ENCODE measurements at places on chromosomes 11 and 22.

DNA sequence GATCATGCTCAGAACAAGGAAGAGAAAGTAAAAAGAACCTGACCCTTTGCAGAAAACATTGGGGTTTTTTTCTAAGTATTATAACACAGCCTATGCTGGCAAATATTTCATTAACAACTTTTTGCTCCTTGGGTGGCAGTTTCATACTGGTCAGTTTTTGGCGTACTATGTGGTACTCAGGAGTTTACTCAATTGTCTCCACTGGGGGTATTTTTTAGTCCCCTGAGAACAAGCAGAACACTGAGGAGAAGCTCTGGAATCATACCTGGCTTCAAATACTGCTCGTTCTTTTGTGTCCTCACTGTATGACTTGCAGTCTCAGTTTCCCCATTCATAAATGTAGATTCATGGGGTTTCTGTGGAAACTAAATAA is 90.4 kb downstream of the SERGEF start:
- DNase-seq = no peak

DNA sequence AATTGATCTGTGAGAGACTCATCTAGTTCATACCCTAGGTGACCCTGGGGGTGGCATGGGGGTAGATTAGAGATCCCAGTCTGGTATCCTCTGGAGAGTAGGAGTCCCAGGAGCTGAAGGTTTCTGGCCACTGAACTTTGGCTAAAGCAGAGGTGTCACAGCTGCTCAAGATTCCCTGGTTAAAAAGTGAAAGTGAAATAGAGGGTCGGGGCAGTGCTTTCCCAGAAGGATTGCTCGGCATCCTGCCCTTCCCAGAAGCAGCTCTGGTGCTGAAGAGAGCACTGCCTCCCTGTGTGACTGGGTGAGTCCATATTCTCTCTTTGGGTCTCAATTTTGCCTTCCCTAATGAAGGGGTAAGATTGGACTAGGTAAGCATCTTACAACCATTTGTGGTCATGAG is 653 bp downstream of the IL18BP start:
- DNase-seq = no peak

DNA sequence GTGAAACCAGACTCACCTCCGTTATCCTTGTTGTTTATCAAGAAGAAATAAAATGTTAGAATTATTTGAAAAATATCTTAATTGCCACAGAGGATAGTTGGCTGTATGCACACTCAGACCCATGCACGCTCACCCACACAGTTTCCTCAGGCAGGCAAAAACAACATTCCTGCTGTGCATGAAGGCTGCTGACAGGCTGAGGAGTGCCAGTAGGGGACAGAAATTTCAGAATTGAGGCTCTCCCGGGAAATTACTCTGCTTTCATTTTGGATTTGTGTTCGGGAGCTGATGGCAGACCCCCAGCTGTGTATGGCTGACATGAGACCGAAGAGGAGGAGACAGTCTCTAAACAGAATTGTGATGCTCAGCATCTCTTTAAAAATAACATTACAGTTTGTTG is 87.5 kb downstream of the AMOTL1 start:
- no peak for DNase-seq

- no peak for DNase-seq
Measured at GRCh38 chr11:69000831-69001242, 12.2 kb downstream of the MRGPRF start.

DNA sequence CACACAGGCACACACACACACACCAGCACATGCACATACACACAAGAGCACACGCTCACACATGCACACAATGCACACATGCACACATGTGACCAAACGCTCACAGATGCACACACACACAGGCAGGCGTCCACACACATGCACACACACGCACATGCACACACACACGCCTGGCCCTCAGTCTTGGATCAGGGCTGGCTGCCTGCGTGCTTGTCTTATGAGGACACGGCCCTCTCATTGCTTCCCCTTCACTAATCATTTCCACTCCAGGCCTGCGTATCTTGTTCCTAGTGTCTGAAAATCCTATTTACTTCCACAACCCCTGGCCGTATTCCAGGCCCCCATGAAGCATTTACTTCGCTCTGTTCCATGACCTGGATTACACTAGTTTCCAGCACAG is 740.5 kb downstream of the BRD1 start:
- DNase-seq = no peak

DNA sequence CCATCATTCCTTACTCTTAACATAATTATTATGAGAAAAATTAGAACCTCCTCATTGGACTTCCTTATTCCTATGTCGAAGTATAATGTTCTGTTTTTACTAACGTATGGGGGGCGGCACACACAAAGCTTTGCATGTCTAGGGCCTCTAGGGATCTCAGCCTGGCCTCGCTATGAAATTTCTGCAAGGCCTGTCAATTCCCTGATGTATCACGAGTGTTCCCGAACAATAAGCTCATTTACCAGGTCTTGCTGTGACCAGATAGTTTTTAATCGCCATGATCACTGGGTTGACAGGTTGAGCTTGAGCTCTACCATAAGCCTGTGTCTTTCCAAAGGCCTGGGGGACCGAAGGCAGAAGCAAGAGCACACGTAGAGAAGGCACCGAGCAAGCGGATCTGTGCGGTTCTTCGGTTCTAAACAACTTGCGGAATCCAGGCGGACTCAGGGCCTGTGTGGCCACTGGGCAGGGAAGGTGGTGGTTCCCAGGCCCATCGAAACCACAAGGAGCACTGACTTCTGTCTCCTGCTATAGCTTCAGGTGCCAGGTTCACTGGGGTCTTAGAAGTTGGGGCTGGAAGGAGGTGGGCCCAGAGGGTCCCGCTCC is 10.4 kb upstream of the FXYD2 start:
- DNase-seq = no peak

DNA sequence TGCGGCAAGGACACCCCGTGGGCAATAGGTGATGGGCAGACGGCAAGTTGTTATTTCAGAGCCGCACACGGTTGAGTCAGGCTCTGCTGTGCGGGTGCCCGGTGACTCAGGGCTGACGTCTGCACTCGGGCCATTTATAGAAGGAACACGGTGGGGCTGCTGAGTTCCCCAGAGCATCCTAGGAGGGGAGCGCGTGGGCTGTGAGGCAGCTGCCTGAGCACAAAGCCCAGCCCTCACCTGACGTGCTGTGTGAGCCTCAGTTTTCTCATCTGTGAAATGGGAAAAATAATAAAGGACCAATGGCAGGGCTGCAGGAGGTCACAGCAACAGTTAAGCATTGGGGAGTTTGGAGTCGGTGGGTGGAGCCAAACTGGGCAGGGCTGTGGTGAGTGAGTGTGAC is 11.3 kb upstream of the RHOD start:
- no peak for DNase-seq

DNA sequence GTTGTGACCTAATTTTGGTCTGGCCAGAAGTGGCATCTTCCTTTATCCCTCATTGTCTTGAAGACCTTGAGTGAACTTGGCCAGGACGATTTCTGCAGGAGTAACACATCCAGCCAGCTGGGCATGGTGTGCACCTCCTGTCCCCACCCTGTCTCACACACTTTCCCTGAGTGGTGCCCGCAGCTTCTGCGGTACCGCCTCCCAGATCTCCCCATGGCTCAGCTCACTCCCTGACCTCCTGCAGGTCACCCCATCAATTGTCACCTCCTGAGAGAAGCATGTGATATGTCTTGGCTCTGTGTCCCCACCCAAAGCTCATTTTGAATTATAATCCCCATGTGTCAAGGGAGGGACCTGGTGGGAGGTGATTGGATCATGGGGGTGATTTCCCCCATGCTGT is 50.2 kb upstream of the TP53I11 start:
- no peak for DNase-seq

GRCh38 chr11:75858042-75858441 is 43.0 kb downstream of the UVRAG start:
- no peak for DNase-seq

DNA sequence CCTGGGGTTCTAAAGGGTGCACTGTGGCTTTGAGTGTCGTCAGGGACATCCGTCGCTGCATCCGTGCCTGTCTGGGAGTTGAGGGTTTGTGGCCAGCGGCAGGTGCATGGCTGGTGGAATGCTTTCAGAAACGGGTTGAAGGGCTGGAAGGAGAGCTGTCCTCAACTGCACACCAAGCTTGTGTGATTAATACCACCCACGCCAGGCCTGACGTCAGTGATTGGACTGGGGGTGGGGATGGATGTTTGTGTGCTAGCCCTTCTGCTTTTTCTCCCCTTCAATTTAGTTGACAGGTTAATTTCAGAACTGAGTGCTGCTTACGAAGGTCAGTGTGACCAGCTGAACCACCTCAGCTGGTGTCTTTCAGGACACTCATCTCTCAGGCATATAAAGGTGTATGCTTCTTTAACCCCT is 3.2 kb upstream of the GAB2 start:
- DNase-seq = no peak

- no peak for DNase-seq
Measured at GRCh38 chr11:772429-773390, 4.6 kb downstream of the GATD1 start.

GRCh38 chr11:120674542-120674941 is 163.0 kb downstream of the GRIK4 start:
- no peak for DNase-seq

GRCh38 chr22:17786435-17787161 is 12.3 kb upstream of the BID start:
- peak; percentile 91 for DNase-seq

- no peak for DNase-seq
Measured at GRCh38 chr11:36248436-36248835, 40.8 kb downstream of the COMMD9 start.

- DNase-seq = peak; percentile 76
Measured at GRCh38 chr11:69912911-69913451, 93.8 kb upstream of the FGF3 start.

GRCh38 chr11:980438-981357 is 55.0 kb downstream of the AP2A2 start:
- no peak for DNase-seq

DNA sequence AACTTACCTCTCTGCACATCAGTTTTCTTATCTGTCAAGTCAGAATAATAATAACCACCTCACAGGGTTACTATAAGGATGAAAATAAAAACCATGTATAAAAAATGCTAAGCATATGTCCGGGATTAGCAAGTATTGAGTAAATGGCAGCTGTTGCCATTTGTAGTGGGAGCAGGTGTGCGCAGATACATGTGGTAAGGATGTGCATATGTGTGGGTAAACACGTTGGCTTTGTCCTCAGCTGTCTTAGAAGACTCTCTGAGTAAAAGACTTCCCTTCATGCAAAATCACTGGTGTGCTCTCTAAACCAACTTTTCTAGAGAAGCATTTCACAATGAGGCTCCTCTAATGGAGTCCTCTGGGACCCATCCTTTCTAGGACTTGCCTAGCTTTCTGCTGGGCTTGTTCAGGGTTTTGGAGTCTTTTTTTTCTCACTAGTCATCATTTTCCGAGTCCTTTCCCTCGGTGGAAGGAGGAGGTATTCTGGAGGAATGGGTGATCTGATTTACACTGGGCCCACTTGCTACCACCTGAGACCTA is 62.4 kb downstream of the NELL1 start:
- no peak for DNase-seq

DNA sequence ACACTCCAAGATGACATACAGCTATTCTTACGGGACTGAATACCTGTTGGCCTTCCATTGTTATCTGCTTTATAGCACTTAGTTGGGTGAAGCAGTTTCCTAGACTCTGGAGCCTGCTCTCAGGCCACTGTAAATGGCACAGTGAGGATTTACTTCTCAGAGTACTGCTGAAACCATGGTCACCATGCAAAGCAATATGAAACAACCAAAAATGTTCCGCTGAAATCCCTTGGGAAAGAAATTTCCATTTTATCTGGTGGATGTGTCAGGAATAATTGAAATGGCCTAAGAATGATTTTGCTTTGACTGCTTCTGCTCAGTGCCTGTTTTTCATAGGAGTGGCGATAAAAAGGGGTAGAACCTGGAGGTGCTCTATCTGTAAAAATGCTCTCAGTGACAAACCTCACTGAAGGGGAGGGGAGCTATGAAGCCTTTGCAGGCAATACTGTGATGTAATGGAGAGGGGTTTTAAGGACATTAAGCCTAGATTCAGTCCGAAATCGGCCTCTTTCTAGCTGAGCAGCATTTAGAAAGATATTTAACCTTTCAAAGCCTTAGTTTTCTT is 651.6 kb upstream of the ANO5 start:
- DNase-seq = no peak

- no peak for DNase-seq
Measured at GRCh38 chr11:107851704-107852310, 6.8 kb downstream of the SLC35F2 start.

DNA sequence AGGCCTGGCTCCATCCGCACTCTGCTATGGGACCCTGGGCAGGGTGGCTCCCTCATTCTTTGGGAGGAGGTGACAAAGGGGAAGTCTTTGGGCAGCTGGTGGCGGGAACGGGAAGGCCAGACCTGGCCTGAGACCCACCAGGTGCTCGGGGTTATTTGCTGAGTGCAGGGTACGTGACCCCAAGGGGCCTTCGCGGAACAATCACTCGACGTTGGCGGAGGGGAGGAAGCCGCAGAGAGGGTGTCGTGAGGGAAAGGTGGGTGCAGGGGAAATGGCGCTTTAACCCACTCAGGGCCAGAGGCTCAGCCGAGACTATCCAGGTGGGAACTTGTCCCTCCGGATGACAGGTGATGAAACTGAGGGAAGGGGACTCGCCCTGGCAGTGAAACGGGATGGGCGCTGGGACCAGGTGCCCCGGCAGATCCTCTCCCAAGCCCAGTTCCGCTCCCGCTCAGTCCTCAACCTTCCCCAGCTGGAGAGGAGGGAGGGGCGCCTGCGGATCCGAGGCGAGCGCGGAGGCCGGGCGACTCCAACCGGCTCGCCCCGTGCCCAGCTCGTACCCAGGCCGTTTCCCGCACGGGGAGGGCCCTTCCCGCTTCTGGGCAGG is 911 bp downstream of the A4GALT start:
- no peak for DNase-seq

DNA sequence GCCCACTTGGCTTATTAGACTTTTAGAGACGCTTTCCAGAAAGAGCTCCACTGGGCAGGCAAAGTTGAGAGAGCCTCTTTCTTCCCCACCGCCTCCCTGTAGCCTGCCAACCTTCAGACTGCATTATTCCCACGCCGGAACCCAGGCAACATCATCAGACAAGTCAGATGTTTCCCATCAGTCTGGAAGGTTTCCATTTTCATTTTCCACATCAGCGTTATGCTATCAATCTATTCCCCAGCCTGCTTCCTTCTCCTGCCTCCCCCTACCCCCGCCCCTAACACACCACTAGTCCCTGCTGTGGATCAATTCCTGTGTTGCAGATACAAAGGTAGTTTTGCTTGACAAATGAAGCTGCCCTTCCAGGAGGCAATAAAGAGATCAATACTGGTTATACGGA is 184.8 kb downstream of the DSCAML1 start:
- DNase-seq = no peak

DNA sequence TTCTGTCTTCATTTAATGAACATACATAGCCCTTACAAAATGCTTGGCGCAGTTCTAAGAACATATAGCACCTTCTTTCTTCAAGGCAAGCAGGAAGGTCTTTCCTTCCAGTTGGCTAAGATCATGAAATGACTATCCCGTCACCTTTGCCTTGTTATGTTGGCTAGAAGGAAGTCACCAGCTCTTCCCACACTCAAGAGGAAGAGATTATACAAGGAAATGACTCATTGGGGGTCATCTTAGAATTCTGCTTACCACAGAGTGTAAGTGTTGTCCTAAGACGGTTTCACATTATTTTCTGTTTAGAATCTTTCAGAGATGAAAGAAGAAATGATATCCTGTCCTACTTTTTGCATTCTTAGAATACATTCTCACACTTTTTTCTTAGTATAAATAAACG is 808.0 kb upstream of the LUZP2 start:
- DNase-seq = no peak

GRCh38 chr11:131467645-131468394 is 97.4 kb downstream of the NTM start:
- DNase-seq = no peak

- no peak for DNase-seq
Measured at GRCh38 chr22:21970037-21970799, 12.4 kb downstream of the TOP3B start.

Measured in lower leg skin (tissue), 4 donors.